ENCODE measurements at places on chromosomes 7 and 10.

DNA sequence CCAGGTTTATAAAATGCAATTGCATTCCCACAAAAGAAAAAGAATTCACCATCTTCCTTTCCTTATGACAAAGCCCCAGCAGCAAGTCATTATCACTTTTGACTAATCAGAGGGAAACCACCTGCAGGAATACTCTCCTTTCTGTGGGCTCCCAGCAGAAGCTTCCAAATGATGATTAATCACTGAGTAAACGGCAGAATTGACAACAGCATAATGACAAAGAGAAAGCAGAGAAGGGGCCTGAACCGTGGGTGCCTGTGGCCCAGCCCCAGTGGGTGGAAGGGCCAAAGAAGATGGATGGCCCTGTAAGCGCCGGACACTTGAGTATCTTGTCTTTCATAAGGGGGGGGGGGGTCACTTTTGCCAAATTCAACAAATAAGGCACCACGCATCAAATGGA lies 152.4 kb upstream of the NRBF2 start:
- DNase-seq = peak; percentile 80

- DNase-seq = no peak
Observed at GRCh38 chr10:777913-778479, 88.5 kb upstream of the DIP2C start.

GRCh38 chr10:88114368-88114767 lies 250.9 kb downstream of the PTEN start:
- DNase-seq = peak; percentile 36

DNA sequence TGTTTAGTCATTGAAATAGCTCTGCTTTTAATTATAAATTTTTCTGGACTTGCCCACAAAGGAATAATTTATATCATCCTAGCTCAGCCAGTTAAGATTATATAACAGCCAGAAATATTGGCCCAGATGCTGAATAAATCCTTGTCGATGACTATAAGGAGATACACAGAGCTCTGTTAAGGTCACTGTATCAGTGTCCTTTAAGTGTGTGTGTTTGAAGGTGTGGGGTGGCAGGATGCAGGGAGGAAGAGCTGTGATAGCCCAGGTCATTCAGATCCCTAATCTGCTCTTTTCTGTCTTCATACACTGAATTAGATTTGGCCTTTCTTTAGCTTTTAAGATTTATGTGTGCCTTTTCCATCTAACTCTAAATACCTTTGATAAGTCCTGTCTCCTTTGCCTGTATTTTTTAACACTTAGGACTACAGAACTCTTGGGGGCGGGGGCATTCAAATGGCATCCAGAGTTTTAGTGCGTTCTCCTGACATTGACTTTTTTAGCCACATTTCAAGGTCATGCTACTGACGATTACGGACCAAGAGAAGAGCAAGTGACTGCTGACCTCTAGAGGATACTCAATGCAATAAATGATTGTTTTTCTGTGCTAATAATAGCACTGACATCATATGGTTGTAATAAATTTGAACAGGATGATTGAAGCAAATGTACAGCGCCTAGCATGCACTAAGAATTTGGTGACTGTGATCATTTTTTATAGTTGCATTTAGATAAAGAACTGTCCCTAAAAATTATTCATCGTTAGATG lies 172.3 kb downstream of the CACNB2 start:
- peak; percentile 48 for DNase-seq

DNA sequence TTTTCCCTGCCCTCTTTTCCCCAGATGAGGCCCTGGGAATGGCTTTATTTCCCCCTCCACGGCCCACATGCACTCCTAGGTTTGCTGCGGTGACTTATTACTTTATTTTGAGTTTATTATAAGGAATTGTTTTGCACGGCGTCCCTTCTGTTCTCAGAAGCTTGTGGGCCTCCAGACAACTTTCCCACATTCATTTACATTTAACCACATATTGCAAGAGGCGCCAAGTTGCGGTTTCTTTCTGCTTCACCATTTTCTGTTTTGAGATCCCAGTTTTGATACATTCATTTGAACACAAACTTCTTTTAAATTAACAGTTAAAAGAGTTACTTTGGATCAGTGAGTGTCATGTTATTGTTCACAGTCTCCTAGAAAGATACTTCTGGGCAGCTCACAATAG lies 532.5 kb upstream of the MGMT start:
- DNase-seq = no peak

GRCh38 chr10:929960-930624 lies 1.4 kb downstream of the LARP4B start:
- no peak for DNase-seq

DNA sequence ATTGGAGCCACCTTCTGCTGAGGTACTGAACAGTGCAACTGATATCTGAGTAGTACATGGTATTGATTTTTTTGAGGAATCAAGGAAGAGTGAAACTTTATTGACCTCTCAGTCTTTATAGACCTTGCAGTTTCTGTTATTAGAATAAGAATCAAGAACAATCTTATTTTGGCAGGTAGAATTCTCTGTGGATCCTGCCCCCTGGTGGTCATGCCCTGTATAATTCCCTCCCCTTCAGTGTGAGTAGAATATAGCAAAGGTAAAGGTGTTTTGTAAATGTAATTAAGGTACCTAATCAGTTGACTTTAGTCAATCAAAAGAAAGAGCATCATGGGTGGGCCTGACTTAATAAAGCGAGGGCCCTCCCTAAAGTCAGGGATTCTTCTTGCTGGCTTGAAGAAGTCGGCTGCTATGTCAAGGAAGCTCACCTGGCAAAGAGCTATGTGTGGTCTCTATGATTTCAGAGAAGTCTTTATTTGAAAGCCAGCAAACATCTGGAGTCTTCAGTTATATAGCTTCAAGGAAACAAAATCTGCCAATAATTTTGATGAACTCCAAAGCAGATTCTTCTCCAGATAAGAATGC lies 142.8 kb downstream of the LSM5 start:
- DNase-seq = peak; percentile 10

DNA sequence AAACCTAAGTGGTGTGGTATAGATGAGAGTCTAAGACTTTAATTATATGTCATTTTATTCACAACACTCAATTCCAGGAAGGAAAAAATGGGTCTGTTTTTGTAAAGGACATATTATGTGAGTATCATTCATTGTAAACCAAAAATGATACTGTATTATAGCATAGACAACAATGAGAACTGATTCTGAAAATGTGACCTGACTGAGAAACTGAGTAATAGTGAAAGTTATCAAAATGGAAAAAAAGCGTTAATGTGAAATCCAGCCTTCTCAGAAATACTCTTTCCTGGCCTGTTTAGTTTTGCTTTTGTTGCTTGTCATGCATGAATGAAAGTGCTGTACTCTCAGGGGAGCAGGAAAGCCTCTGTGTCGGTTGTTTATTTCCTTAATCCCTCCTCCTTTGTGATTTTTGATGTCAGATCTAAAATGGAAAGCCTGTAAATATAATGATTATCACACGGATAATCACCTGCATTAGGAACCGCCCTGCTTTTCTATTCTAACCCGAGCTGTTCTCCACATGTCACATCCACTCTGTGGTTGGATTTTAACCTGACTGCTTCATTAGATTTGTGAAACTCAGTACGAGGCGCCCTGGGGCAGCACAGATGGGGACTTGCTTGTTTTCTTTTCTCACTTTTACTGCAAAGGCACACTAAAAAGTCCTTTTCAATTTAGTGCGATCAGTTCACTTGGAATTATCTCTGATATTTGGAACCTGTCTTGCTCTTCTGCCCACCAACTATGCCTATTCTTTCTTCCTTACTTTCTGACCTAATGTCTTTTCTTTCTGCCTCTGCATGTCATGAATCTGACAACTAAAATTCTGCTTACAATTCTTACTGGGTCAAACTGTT lies 240.9 kb upstream of the KAT6B start:
- no peak for DNase-seq

GRCh38 chr10:4639960-4640359 lies 186.0 kb upstream of the AKR1E2 start:
- no peak for DNase-seq

GRCh38 chr7:158323741-158324396 lies 263.8 kb downstream of the PTPRN2 start:
- no peak for DNase-seq

- no peak for DNase-seq
Observed at GRCh38 chr10:130615457-130615856, 479.3 kb downstream of the GLRX3 start.

GRCh38 chr10:118870467-118871243 lies 115.9 kb upstream of the CACUL1 start:
- DNase-seq = peak; percentile 78

DNA sequence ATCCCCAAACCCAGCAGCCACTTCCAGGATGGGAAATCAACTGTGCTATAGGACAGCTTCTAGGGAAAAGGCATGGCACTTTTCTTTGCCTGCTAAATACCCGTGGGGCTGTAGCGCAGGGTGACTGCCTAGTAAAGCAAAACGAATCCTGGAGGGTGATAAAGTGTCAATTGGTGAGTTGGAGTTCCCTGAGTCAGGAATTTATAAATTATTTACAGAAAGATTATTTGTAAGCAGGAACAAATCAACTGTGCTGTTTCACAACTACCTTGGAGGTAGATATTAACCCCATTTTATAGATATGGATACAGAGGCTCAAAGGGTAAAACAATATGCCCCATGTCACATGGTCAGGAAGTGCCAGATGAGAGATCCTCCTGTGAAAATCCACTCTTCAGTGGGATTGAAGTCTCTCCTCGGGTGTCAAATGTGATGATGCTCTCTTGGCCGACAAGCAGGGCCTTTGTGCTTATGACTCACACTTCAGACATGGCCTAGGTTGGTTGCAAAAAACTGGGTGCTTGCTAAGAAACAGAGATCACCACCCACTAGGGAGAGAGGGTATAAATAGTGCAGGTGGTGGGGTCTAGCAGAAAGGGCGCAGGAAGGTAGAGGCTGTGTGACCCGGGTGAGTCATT lies 383.2 kb upstream of the ZMIZ1 start:
- peak; percentile 23 for DNase-seq

GRCh38 chr7:51062222-51062987 lies 254.2 kb downstream of the COBL start:
- no peak for DNase-seq

- no peak for DNase-seq
Observed at GRCh38 chr7:516216-516605, 3.4 kb downstream of the PDGFA start.

GRCh38 chr10:88179831-88180230 lies 316.4 kb downstream of the PTEN start:
- no peak for DNase-seq

GRCh38 chr7:75719626-75720025 lies 19.1 kb downstream of the HIP1 start:
- no peak for DNase-seq

DNA sequence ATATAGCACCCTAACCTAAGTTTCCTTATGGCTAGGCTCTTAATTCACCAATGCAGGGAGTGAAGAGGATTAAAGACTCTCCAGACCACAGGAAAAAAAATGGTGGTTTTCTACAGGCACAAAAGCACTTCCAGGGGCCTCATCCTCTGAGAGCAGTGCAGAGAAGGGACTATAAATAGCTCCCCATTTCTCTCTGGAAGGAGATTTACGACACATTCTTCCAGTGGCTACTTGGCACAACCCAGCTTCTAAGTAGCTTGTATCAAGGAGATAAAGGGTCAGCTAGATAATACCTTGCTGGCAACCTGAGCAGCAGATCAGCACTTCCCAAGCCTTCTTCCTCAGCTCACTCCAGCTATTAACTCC lies 73.5 kb downstream of the CRPPA start:
- DNase-seq = peak; percentile 33

DNA sequence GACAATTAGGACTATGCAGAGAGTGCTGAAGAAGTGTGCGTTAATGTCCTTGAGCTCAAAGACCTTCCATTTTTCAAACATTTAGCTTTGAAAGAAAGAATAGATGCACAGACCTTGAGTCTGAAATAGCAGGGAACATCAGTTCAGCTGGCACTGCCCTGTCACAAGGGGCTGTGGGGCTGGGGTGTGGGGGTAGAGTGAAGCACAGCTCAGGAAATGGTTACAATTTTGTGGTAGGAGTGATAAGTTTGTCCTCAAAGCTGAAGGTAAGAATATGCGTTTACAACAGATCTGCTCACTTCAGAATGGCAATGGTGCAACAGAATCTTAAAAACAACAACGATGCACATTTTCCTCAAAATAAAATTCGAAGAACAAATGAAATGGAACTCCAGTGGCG lies 33.6 kb downstream of the SMKR1 start:
- DNase-seq = no peak

DNA sequence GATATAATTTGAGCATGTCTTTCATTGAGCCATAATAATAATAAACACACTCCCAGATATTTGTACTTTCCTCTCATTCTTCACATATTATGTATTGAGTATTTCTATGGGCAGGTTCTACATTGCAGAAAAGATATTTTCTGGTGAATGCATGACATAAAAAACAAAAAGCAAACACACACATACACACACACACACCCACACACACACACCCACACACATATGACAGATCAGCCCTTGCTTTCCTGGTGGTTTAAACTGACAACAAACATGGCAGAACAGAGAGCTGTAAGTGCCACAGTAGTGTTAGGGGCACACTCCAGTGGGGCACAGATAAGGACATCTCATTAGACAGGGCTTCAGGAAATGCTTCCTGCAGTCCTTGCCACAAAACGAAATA lies 123.3 kb upstream of the LSM8 start:
- no peak for DNase-seq

GRCh38 chr7:154795437-154795836 lies 207.5 kb downstream of the PAXIP1 start:
- no peak for DNase-seq

DNA sequence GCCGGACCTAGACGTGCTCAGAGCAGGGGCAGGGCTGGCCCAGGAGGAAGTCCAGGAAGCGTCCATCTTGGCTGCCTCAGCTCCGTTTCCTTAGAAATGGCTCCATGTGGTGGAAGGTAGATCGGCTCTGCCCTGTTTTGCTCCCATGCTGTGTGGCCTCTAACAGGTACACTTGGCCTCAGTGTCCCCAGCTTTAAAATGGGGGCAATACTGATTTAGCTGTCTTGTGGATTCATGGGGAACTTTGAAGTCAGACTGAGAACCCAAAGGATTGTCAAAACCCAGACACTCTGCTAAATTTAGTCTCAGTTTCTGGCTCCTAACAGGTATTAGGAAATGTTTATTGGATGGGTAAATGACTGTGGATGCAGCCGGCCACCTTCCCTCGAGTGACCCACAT lies 15.9 kb downstream of the MTURN start:
- no peak for DNase-seq

DNA sequence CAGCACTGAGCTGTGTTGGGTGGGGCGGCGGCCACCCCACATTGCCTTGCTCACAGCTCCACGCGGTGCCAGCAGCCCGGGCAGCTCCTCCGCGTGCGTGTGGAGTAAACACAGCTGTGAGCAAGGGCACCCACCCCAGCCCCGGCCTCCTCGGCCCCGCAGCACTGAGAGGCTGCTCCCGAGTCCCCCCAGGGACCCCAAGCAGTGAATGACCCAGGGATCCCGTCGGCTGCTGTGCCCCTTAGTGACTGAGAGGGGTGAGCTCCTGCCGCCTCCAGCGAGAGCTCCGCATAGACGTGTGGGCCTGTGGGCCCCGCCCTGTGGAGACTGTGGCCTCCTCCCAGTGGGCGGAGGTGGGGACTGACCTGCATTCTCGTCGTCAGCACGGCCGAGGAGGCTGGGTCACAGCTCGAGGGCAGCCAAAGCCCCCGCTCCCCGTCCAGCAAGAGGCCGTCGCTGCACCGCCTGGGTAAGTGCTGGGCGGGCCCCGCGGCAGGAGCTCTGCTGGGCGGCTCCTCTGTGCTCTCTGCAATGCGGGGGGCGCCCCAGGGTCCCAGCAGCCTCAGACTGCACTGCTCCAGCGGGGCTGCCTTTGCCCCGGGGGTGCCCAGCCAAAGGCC lies 29.9 kb upstream of the UTF1 start:
- no peak for DNase-seq
